HEK293T (cell line): ENCODE measurements at places on chromosomes 5 and 9.
A peak's percentile ranks its signal among the peaks of the same experiment; 100 is the strongest.

DNA sequence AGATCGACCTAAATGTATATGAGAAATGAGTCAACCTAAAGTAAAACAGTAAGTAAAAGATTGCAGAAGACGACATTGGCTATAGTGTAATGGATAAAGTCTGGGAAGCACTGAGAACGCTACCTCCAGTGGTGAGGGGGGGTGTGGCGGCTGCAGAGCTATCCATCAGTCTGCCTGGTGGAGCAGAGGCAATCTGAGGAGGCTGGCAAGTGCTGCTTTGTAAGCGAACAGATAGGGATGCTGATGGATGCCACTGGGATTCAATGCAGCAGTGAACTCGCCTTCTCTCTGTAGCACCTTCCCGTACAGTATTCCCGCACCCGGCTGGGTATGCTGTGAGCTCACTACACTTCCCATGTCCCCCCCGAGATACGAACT, 261.5 kb downstream of the NSG2 start:
- DNase-seq, result no peak

DNA sequence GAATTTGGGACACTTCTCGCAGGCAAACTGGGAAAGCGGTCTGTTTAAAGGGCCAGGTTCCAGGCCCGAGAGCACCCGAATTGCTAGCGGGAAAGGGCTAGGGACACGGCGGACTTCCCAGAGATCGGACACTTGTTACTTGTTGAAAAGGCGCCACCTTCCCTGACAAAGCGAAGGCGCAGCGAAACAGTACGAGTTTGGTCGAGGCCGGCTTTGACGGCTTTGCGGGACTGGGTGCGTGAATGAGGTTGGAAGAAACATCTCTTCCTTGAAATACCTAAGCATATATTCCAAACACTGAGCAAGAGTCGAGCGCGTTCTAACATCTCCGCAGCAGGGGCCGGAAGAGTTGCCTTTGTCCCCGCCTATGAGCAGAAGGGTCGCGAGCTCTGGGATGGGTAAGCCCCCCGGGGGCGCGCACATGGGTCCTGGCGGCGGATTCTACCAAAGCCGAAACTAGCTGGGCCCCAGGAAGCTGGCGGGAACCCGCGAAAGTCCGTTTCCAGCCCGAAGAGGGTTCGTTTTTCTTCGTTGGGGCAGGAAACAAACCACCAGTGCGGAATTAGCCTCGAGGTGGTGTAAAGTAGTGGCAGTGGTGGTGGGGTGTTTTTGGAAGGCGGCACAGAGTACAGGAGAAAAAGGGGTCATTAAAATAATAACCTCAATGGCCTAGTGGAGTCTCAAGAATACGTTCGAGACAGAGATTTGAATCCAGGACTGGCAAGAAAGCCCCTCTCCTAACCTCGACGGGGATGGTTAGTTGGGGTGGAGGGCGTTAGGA, 1.5 kb downstream of the GDNF start:
- DNase-seq, result no peak

- DNase-seq, result peak; percentile 24
Observed at GRCh38 chr5:158382473-158382872, 523.5 kb upstream of the CLINT1 start.

DNA sequence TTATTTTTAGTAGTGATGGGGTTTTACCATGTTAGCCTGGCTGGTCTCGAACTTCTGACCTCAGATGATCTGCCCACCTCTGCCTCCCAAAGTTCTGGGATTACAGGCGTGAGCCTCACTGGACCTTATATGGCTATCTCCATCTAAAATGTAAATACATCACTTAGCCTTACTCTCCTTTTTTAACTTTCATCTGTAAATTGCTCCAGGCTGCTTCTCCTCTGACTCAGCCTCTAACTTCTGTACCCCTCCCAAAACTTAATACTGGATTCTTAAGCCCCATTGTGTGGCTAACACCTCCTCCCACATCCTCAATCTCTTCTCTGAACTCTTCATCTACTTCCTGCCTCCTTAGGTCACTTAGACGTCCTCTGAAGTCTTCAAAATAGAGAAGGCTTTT, 4.0 kb downstream of the SNX30 start:
- no peak for DNase-seq
